ENCODE measurements at places on chromosomes 3 and 15. TPM values are rescaled to one million over a fixed set of nuclear protein-coding genes. Genes with fewer than 3 reads are reported as not detected.

Gene GOLGA8B
- 125 TPM for total RNA-seq

Gene RLBP1
- total RNA-seq, result not detected

Gene PLA1A
- total RNA-seq, result 6.7 TPM

Gene MFSD1
- 76.2 TPM for total RNA-seq

Gene CLDN1
- total RNA-seq, result 86.0 TPM

Gene PFN2
- total RNA-seq, result 93.2 TPM

Gene IQCF5
- total RNA-seq, result not detected
